ENCODE measurements at places on chromosomes 3 and 15. TPM values are rescaled to one million over a fixed set of nuclear protein-coding genes. Genes with fewer than 3 reads are reported as not detected.

Gene REC114
- not detected for total RNA-seq

Gene UTS2B
- 0.18 TPM for total RNA-seq

Gene IRAK2
- 5.1 TPM for total RNA-seq

Gene TUBGCP4
- total RNA-seq, result 13.5 TPM

Gene SRGAP3
- 50.3 TPM for total RNA-seq

Gene MYH15
- 0.68 TPM for total RNA-seq

Gene ZDHHC19
- total RNA-seq, result 3.9 TPM

Gene RAB6B
- total RNA-seq, result 7.1 TPM

Gene TRIM71
- 11.1 TPM for total RNA-seq

Gene ALPK3
- total RNA-seq, result 7.2 TPM

Gene SNTN
- not detected for total RNA-seq

Gene SNRPN
- total RNA-seq, result 514 TPM

Gene IL17RC
- total RNA-seq, result 80.7 TPM

Gene SLC24A5
- not detected for total RNA-seq

Gene PLA2G4D
- total RNA-seq, result 1.5 TPM

Gene CNBP
- 523 TPM for total RNA-seq

Gene MITF
- total RNA-seq, result 7.7 TPM

Gene BHLHE40
- total RNA-seq, result 32.3 TPM

Gene SLC49A4
- 34.7 TPM for total RNA-seq

Gene LEKR1
- total RNA-seq, result 2.2 TPM

Gene APOD
- 121 TPM for total RNA-seq

Gene STXBP5L
- total RNA-seq, result 2.6 TPM

Gene GP9
- not detected for total RNA-seq

Gene RASSF1
- 36.6 TPM for total RNA-seq

Gene RCCD1
- 9.1 TPM for total RNA-seq

Gene CORO2B
- 0.50 TPM for total RNA-seq

Gene TMEM44
- 11.0 TPM for total RNA-seq

Gene HERC2
- 69.8 TPM for total RNA-seq

Gene TRPM1
- total RNA-seq, result 5.5 TPM

Gene GOLGA8O
- not detected for total RNA-seq

Gene GPR15
- total RNA-seq, result not detected

Gene GABRB3
- 12.4 TPM for total RNA-seq

Gene ACTC1
- 9.6 TPM for total RNA-seq

Gene POU1F1
- not detected for total RNA-seq

Gene ZNF80
- total RNA-seq, result 0.62 TPM

Gene HGD
- total RNA-seq, result 47.1 TPM

Gene SAXO2
- 4.3 TPM for total RNA-seq

Gene CCR1
- 2.5 TPM for total RNA-seq

Gene CRABP1
- not detected for total RNA-seq

Gene AMT
- 8.9 TPM for total RNA-seq

Gene RASGRP1
- 7.6 TPM for total RNA-seq

Gene AADACL2
- total RNA-seq, result not detected

Gene PROS1
- total RNA-seq, result 26.6 TPM
